ENCODE measurements at places on chromosomes 2 and 18.

DNA sequence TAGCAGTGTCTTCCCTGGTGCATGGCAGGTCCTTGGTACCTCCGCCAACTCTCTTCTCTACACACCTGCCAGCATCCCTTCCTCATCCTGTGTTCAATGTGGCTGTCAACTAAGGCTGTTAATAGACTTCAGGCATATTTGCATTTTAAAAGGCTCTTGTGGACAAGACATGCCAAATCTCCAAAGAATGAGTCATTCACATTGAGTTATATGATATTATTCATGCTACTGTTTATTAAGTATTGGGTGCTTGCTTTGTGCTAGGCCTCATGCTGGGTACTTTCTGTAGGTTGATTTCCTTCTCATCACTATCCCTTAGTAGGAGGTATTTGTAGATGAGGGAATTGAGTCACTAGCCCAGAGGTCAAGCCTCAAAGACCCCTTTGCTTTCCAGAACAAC lies 5.2 kb downstream of the MYO1B start:
- DNase-seq = no peak

GRCh38 chr18:9811978-9812377 lies 73.8 kb upstream of the TXNDC2 start:
- no peak for DNase-seq

DNA sequence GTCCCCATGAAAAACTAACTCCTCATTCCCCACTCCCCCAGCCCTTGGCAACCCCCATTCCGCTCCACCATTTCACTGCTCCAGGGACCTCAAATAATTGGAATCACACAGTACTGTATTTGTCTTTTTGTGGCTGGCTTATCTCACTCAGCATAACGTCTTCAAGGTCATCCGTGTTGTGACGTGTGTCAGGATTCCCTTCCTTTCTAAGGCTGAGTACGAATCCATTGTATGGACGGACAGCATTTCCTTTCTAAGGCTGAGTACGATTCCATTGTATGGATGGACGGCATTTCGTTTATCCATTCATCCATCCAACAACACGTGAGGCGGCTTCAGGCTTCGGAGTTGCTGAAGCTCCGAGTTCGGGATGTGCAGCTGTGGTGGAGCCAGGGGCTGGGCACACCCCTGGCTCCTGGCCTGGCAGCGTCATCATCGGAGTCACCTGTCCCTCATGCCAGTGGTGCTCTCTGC lies 1.2 kb upstream of the ASB1 start:
- no peak for DNase-seq

DNA sequence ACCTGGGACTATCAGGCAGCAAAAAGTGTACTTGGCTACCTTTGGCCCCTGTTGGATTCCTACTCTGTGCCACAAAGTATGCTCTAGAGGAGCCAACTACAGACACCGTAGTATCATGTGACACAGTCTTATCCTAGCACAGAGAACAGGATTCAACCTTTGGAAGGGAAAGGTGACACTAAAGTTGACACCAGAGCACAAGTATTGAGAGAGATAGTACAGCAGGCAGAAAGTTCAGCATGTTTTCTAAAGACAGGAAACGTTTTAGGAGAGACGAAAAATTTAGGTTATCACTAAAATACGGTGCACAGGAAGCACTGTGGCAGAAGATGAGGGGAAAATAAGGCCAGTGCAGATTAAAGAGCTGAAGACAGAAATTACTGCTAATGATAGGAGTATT lies 18.6 kb downstream of the SMAD2 start:
- no peak for DNase-seq

DNA sequence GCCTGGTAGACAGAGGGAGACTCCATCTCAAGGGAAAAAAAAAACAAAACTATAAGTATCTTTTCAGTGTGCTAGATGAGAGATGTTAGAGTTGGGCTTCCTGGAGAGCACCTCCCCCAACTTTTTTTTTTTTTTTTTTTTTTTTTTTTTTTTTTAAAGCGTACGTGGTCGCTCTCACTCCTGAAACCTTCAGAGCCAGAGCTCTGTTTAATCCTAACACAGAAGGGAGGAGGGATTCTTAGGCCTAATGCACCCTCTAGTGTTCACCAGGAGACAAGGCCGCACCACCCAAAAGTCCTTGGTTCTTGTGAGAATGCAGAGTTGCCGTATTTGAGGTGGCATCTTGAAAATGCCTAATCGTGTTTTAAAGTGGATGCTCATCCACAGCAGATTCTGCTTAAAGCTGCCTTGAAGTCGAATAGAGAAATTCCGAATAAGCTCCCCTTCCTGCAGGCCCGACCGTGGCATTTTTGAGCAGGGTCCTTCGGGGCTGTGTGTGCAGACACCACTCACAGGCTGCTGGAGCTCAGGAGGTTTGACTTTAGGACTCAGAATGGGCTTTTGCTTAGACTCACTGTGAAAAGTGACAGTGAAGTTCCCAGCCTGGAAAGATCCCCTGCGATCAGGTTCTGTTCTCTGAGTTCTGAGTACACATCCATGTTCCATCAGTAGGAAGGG lies 252.6 kb downstream of the AGAP1 start:
- DNase-seq = peak; percentile 63

- peak; percentile 85 for DNase-seq
Observed at GRCh38 chr2:60530660-60531281, 22.7 kb downstream of the BCL11A start.

- no peak for DNase-seq
Observed at GRCh38 chr2:176656776-176657140, 387.5 kb downstream of the MTX2 start.

DNA sequence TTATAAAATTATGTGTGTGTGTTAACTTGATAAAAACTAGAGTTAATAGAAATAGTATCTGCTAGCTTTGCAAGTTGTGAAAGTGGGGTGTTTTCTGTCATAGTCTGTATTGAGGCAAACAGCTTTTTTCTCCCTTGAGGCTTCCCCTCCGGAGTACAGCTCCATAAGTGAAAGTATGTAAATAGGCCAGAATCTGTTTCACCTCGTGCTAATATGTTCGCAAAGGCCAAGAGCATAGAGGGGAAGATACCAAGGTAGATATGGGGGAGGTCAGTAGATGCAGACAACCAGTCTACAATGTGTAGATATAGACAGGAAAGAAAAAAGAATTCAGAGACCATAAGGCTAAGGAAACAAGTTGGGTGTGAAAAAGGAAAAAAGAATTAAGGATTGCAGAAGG lies 72.9 kb downstream of the PTRHD1 start:
- no peak for DNase-seq

DNA sequence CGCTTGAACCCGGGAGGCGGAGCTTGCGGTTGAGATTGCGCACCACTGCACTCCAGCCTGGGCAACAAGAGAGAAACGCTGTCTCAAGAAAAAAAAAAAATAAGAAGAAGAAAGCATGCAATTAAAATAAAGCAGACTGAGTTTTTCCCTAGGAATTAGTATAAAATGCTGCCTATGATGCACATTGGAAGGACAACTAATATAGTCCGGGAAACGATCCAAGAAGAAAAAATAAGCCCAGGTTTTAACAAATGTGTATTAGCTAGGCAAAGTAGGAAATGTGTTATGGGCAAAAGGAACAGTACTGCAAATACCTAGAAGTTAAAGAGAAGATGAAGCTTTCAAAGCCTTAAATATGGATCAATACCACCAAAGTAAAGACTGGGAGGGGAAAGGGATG lies 64.0 kb downstream of the SPIRE1 start:
- no peak for DNase-seq

- DNase-seq = peak; percentile 73
Observed at GRCh38 chr2:47905386-47906156, 727 bp downstream of the FBXO11 start.

- no peak for DNase-seq
Observed at GRCh38 chr18:23542461-23542860, 39.1 kb downstream of the RMC1 start.

DNA sequence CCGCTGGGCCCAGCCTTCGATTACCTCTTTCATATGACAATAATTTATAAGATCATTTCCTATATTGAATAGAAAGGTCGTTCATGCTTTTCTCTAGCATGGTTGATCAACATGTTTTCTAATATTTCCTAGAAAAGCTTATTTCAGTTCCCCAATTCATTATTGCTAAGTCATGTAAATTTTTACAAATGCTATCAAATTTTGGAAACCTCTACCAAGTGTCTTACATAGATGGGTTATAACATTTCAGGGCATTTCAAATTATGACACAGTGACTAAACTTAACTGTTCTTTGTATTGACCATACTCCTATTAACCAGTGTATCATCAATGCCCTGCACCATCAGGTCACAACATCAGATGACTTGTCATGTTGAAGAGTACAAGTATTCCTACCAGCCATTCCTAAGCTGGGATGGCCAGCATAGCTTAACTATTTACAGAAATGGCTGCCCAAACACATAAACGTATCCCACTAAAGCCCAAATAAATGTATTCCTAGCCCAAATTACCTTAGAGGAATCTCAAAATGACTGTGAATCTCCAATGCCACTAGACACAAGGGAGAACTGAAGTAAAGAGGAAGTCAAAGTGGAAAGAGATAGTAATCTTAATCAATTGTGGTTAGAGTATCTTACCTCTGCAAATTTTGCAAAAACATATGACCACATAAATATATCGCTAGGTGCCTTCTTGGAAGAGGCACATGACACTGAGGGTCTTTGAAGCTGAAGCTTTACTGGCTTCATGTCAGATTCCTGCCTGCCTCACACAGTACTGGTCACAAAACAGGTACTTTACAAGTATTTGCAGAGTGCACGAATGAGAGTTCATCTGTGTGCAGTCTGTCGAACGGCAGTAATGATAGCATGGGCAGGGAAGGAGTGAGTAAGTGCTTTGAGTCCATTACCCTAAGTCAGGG lies 87.3 kb upstream of the TLK1 start:
- DNase-seq = peak; percentile 88

DNA sequence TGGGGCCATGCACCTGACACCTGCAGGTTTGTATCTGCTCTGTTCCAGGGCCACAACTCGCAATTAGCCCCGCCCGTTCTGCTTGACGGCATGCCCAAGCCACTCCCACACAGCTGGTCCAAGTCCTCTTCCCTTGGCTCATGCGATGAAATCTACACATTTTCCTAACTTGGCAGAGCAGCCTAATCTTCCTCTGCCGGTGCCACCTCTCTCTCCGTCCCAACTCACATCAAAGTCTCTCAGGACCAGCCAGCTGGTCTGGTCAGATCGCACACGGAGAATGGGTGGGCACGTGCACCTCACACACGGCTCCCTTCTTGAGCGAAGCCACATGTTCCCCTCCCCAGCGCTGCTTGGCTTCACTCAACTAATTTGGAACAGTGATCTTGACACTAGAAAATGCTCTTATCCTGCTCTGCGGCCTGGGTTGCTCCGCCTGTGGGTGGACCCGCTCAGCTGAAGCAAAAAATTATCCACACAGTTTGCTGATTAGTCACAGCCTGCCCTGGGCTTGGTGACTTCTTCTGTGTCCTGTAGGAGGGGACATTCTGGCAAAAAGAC lies 176.7 kb downstream of the NRP2 start:
- DNase-seq = no peak

- DNase-seq = no peak
Observed at GRCh38 chr2:20067992-20068584, 16.7 kb upstream of the LAPTM4A start.

DNA sequence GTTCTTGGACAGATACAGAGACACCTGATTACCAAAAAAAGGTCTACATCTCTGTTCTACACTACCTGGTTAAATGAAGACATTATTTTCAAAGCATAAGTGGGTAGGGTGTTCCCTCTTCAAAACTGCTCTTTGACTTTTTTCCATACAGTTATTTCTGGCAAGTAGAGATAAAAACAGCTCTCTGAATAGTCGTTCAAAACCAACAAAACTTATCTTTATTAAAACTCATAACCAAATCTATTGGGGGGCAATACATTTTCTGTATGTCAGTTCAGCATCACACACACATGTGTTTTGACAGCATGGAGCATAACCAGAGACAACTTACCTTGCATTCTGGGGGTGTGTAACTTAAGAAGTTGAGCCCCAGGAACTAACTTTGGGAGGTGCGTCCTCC lies 149.0 kb upstream of the EPC2 start:
- peak; percentile 16 for DNase-seq

DNA sequence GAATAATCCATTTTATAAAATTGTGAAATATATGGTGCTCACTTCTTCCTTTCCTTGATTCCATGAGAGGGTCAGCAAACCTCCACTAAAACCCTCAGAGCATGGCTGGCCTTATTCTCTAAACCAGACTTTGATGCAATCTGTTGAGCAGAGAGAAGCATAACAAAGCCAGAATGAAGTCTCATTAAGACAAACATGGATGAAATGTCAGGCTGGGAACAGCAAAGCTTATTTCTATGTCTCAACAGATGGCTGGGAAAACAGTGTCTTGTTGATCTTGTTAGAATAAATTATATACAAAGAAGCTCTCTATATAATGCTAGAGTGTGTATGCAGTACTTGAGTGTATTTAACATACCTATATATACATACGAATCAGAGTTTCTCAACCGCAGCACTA lies 227.1 kb upstream of the LYPD1 start:
- DNase-seq = no peak

DNA sequence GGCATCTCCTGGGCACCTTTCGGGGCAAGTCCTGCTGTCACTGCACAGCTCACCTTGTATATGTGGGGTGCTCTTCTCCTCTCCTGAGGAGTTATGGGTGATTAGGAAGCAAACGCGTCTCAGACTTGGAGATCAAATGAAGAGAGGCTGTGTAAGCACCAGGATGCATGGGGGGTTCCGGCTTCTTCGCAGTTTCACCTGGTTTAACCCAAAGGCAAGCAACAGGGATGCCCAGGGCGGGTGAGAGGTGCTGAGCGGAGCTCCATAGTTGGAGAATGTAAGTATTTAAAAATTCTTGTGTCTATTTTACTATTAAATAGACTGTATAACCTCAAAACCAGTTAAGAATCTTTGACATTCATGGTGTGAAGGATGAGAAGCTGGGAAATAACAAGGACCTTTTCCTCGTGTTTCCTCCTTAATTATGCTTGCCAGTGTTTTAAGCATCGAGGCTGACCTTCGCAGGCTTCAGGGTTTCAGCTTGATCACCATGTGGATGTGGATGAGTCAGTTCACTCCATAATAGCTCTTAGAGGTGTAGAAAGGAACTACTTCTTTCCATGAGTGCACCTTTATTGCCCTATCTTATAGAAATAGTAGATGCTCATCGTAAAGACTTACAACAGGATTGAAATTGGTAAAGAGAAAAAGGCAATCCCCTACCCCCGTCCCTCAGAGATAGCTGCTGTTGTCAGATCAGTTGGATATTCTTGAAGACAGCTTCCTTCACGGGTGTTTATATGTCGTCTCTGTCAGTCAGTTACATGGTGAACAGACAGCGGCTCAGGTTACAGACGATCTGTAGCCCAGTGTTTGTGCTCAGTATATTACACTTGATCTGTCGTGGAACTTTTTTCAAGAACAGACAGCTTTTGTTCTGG lies 201.1 kb downstream of the AGAP1 start:
- no peak for DNase-seq
